ENCODE measurements at places on chromosomes 4 and X.

GRCh38 chr4:2402048-2402842 lies 16.2 kb downstream of the ZFYVE28 start:
- DNase-seq: no peak

- no peak for DNase-seq
Measured at GRCh38 chrX:144327495-144327894, 443.6 kb downstream of the UBE2NL start.

GRCh38 chr4:113973345-113973744 lies 6.1 kb downstream of the ARSJ start:
- DNase-seq: no peak

GRCh38 chrX:22134681-22135080 lies 102.6 kb downstream of the PHEX start:
- DNase-seq: no peak

- no peak for DNase-seq
Measured at GRCh38 chrX:131862321-131862720, 160.8 kb upstream of the STK26 start.
